ENCODE measurements at places on chromosomes 11 and 22.

- no peak for DNase-seq
These were observed 30.5 kb downstream of the DIXDC1 start for GRCh38 chr11:111967649-111968048.

- peak; percentile 73 for DNase-seq
These were observed 61.4 kb upstream of the ASPHD2 start for GRCh38 chr22:26367402-26368245.

- no peak for DNase-seq
These were observed 101.2 kb downstream of the CEP164 start for GRCh38 chr11:117428856-117429229.

DNA sequence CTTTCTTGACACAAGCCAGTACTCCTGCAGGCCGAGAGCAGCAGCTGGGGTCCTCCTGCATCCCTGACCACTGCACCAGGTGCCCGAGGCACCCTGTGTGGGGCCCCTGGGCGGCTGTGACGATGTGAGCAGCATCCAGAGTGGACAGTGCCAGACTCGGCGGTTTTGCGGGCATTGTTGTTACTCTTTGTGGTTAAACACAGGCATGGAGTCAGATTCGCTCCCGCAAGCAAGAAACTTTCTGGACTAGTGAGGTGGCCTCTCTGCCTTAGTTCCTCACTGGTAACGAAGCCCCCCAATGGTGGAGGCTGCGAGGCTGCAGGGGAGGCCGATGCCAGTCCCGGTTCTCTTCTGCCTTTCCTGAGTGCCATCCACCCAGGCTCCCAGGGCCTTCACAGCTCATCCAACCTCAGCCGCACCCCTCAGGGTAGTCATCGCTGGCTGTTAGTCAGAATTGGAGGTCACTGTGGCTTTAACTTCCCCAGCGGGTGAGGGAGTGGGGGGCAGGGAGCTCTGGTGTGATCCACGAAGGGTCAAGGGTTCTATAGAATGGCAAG lies 3.7 kb upstream of the CLDN5 start:
- no peak for DNase-seq

- no peak for DNase-seq
These were observed 71.4 kb downstream of the EFCAB6 start for GRCh38 chr22:43740587-43741270.

DNA sequence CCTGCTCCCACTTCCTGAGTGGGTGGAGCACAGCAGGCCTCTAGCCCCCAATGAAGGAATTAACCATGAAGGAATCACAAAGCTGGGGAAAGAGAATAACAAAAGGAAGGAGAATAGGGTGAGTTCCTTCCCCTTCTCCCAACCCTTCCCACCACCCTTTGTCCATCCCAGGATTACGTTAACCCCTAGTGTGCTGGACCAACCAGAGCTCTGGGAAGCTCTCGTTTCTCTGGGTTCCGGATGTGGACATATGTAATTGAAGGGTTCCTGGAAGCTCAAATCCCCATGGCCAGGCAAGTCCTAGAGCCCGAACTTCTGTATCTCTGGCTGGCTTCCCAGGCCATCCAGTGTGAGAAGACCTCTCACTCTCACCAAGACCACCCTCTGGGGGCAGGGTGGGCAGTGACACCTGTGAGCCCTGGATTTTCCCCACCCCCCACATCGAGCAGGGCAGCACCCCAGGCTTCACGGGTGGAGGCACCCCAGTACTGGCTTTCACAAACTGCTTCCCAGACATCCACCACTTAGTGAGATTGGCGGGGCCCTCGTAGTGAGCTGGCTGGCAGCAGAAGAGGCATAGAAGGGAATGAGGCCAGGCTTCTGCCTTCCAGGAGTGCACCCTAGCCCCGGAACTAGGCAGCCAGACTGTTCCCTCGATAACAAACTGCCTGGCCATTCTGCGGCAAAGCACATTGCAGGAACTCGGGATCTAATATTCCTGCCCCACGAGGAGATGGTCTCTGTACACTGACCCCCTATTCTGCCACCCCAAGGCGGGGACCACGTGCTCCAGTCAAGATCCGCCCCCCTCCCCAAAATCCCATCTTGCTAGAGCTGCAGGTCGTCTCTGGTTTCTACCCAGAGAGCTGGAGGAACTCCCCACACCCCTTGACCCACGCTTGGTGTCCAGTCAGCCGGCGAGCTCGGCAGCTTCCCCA lies 2.1 kb downstream of the NECTIN1 start:
- DNase-seq = no peak

GRCh38 chr11:17992916-17993315 lies 19.9 kb downstream of the SERGEF start:
- no peak for DNase-seq

GRCh38 chr22:43270314-43270908 lies 72.8 kb downstream of the SCUBE1 start:
- DNase-seq = no peak

- DNase-seq = no peak
These were observed 52.7 kb upstream of the BARX2 start for GRCh38 chr11:129322941-129323340.

DNA sequence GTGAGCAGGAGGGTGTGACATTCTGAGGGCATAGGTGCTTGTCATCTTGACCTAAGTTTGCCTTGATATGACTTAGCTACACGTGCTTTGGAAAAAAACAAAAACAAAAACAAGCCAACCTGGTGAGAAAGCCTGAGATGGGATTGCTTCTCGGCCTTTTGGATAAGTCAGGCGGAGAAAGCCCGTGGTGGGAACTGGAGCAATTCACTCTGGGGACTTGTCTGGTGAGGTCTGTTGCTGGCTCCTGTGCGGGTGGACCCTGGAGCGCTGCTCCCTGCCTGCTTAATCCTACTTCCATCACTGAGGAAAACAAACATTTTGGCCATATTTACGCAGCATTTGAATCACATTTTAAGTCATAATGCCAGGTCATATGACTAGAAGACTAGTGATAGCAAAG lies 100.3 kb downstream of the SNX19 start:
- DNase-seq = no peak

DNA sequence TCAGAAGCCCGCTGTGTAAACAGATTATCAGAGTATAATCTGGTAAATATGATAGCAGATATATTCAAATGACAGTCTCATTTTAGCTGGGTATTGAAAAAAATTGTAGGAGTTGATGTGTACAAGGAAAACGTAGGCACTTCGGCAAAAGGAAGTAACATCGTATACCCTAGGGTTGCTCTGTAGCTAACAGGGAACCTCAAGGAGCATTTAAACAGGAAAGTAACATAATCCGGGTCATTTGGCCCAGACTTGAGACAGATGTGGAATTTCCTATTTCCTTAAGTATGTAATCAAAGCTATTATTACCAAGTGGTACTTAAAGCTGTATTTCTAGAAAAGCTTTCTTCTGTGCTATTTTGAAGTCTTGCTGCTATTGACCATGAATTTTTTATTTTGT lies 215.6 kb downstream of the DDX10 start:
- no peak for DNase-seq

DNA sequence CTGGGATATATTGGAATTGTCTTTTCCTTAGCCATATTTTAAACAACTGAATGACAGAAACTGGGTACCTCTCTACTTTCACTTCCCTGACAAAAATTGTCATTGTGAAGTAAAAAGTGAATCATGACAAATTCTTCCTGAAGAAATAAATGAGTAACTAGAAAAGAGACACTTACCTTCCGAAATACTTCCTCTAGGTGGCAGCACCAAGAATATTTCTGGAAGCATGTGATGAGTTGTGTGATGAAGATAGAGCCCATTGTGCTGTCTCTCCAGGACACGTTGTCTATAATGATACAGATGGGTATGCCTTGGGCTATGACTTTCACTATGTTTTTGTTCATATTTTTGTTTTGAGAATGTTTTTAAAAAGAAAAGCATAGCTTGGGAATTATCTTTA lies 21.5 kb downstream of the CASP4 start:
- peak; percentile 13 for DNase-seq

- no peak for DNase-seq
These were observed 243.4 kb downstream of the NXPE2 start for GRCh38 chr11:114921697-114922096.

DNA sequence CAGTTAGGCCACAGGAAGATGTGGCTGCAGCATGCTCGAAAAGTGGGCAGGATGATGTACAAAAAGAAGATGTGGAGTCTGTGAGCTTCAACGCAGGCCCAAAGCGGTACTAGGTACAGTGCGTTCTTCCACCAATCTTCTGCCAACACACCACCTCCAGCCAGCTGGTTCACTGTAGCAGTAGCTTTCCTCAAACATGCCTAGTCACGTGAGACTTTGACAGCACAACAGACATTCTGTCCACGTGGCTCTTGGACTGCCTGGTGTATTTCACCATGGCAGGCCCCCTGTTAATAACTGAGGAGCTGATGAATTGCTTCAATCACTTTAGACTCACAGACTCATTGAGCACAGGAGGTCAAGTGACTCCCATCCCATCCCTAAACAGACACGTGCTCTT lies 14.1 kb downstream of the SYN3 start:
- DNase-seq = no peak

DNA sequence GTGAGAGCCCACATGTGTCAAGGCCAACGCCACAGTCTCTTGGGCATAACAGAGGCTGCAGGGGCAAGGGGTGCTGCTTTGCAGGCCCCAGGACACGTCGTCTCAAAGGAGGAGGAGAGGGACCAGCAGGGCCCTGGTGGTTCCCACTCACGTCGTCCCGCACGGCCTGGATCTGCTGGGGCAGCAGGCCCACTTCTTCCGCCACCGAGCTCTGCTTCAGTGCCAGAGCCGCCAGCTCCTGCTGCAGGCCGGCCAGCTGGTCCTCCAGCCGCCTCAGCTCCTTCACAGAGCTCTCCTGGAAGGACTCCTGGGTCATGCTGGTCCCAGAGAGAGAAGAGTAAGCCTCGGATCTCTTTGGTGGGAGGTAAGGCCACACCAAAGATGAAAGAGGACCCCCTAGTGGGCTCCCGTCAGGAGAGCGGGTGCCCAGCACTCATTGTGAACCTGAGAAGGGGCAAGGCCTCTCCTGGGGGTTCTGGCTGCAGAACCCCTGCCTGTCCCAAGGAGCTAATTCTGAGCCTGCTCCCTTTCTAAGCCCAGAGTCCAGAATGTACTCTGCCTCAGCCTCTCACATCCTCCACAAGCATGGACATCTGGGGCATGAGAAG lies 15.6 kb downstream of the SUN2 start:
- DNase-seq = no peak

DNA sequence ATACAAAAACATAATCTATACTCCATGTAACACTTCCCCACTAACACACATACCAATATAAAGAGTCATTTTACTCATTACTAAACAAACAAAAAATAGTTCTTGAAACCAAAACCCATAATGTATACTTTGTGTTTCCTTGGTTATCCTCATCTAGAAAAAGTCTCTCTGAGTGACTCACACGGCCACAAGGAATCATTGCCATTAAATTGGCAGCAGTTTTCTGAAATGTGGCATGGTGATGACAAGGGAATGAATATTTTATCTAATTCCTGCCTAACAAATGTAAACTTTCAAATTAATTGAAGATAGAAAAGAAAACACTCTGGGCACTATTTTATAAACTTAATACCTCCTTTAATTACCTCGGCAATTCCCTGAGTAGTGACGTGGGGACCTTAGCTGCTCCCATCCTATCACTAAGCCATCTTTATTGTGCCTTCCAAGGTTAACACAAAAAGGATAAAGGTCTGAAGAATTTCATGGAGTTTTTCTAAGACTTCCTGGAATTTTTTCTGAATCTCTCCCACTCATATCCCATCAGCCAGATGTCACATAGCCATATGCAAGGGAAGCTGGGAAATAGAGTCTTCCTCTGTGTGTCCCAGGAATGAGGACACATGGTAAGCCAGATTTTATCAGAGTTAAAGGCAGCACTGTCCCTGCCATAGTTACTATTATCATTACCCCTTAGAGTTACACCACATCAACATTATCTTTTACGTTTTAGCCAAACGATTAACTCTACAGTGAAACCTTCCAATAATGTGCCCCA lies 857.2 kb upstream of the TENM4 start:
- DNase-seq = no peak

- DNase-seq = no peak
These were observed 98.9 kb downstream of the PGR start for GRCh38 chr11:101030692-101031091.

DNA sequence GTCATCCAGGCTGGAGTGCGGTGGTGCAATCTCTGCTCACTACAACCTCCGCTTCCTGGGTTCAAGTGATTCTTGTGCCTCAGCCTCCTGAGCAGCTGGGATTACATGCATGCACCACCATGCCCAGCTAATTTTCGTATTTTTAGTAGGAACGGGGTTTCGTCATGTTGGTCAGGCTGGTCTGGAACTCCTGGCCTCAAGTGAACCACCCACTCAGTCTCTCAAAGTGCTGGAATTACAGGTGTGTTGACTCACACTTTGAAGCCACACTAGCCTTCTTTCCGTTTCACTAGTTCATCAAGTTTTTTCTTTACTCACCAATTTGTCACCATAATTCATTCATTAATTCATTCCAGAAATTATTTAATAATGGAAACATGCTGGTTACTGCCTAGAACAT lies 298.4 kb upstream of the MTNR1B start:
- no peak for DNase-seq

GRCh38 chr11:133548641-133549040 lies 16.3 kb upstream of the OPCML start:
- DNase-seq = no peak

DNA sequence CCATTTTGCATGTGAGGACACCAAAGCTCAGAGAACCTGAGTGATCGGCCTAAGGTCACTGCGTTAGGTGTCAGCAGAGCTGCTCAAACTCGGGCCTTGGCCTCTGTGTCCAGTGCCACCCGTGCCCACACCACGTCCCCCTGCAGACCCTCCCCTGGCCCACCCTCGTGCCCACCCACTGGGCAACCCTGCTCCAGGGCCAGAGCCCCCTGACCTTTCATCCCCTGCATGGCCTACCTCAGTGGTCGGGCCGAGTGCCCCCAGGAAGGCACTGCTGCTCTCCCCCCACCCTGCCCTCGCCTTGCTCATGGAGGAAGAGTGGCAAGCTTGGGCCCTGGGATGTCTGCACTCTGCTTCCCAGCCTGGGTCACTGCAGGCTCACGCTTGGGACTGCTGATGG lies 17.7 kb downstream of the B3GAT1 start:
- DNase-seq = no peak
